ENCODE measurements at places on chromosomes 4 and X.

- DNase-seq: no peak
Observed at GRCh38 chr4:98518559-98519267, 139.7 kb downstream of the TSPAN5 start.

DNA sequence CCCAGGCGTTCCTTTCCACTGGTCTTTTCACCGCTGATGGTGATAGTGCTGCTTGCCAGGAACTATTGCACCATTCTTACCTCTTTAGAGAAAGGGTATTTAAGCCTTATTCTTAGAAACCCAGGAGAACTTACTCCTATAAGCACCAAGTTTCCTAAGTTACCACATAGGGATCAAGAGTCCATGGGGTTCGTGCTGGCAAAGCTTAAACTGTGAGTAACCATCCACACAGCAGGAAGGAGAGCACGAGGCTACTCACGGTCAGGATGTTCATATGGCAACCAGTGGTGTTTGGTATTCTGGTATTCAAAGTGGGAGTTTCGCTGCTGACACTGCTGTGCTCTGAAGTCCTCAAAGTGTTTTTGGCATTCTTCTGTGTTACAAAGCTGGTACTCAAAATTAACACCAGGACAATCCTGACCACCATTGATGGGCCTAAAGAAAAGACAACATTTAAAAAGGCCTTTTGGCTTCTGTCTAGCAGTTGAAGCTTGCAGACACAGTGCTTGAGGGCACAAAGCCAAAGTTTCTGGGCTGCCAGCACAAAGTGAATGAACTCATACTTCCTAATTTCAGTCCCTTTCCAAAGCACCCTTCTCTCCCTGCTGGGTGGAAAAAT is 256.9 kb downstream of the ADAMTS3 start:
- peak; percentile 86 for DNase-seq

DNA sequence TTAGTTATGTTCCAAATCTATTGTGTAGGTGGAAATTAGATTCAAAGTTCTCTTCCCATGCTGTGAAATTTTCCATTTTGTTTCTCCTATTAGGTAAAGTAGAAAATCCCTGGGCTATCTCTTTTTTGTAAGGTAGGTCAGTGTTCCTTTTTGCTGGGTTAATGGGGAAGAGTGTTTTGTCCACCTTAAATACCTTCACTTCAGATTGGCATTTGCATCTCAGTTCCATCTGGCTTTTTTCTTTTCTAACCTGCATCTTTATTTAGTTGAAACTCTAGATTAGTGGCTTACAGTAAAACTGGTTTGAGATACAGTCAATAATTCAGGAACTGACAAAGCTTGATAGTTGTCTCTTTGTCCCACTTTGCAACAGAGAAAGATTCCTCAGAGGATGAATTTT is 1115.8 kb downstream of the PDHA2 start:
- no peak for DNase-seq

DNA sequence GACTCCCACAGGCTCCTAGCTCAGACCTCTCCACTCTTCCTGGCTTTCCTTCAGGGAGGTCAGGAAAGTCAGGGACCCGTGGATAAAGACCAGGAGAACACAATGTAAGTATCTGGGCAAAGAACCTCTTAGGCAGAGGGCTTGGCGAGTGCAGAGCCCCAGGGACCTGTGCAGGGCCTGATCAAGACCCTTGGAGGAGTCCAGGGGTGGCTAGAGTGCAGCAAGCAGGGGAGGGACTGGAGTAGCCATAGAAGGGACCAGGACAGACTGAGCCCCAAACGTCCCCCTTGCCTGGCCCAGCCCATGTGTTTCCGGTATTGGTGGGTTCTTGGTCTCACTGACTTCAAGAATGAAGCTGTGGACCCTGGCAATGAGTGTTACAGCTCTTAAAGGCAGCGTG is 5.9 kb upstream of the TNIP2 start:
- DNase-seq: no peak

- peak; percentile 3 for DNase-seq
Observed at GRCh38 chrX:140504371-140505324, at the start of gene SOX3. Gene SOX3 (minus strand): TSS chrX:140505069. CDS start chrX:140505060, 9 bp downstream.

All from fibroblast of skin of abdomen (primary cell).